ENCODE measurements at places on chromosomes 3 and 15.

- DNase-seq = no peak
Observed at GRCh38 chr3:111635403-111635802, 40.3 kb upstream of the ZBED2 start.

GRCh38 chr3:108388136-108389132 lies 92.1 kb downstream of the HHLA2 start:
- DNase-seq = peak; percentile 8

DNA sequence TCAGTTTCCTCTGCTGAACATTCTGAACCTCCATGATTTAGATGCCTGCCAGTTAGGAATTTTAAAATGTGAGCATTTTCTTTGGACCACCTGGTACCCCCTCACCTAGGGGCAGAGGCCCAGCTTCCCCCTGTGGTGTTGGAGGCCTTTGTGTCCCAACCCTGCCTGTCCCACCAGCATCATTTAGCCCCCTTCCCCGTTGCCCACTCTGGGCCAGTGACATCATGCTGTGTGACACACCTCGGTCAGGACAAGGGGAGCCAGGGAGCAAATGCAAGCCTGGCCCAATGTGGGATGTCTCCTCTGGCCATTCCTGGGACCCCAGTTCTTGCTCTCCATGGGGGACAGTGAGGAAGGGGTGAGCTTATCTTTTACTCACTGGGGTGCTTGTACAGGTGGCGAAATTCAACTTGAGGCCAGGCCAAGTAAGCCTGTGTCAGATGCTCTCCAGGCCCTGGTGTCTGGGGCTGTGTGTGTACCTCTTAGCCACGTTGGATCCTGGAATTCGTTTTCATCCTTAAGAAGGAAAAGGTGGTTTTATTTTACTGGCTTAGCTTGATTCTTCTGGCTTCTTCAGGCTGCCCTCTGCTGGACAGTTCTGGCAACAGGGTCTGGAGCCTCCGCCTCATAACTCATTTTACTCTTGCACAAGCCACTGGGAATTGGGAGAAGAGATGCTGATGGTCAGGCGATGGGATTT lies 49.7 kb upstream of the MYZAP start:
- DNase-seq = peak; percentile 22

DNA sequence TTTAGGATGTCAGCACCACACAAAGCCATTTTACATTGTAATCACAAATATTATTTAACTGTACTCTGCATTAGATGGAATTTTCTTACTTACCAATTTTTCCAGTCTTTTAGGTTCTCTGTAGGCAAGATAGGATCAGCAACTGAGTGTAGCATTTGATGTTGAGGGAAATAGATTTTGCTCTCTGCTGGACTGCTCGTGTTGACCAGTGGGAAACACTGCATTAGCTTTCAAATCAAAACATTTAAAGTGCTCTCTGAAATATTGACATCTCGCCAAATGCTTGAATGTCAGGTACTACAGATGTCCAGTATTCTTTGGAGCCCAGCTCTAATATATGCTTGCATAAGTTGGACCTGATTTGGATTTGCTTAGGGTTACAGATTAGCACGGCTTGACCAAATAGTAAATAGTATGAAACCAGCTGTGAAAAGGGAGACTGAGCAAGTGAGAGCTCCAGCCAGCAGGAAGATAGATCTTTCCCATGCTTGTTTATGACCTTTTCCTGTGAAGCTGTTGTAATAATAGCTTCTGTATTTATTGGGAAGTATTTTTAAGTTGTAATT lies 29.5 kb downstream of the P2RY14 start:
- DNase-seq = no peak

DNA sequence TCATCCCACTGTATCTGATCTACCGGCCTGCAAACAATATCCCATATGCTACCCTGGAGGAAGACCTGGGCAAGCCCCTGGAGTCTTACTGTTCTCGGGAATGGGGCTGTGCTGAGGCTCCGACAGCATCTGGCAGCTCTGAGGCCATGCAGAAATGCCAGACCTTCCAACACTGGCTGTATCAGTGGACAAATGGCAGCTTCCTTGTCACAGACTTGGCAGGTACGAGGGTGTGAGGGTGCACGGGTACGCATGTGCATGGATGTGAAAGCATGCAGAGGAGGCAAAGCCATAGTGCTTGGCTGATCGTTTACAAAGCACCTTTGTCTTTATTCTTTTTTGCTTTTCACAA lies 20.0 kb upstream of the SLC28A1 start:
- DNase-seq = no peak

GRCh38 chr15:78364233-78364632 lies 24.1 kb downstream of the CRABP1 start:
- no peak for DNase-seq
